ENCODE measurements at places on chromosomes 16 and 17.

- no peak for DNase-seq
Measured at GRCh38 chr16:75931043-75931442, 204.8 kb upstream of the CPHXL start.

DNA sequence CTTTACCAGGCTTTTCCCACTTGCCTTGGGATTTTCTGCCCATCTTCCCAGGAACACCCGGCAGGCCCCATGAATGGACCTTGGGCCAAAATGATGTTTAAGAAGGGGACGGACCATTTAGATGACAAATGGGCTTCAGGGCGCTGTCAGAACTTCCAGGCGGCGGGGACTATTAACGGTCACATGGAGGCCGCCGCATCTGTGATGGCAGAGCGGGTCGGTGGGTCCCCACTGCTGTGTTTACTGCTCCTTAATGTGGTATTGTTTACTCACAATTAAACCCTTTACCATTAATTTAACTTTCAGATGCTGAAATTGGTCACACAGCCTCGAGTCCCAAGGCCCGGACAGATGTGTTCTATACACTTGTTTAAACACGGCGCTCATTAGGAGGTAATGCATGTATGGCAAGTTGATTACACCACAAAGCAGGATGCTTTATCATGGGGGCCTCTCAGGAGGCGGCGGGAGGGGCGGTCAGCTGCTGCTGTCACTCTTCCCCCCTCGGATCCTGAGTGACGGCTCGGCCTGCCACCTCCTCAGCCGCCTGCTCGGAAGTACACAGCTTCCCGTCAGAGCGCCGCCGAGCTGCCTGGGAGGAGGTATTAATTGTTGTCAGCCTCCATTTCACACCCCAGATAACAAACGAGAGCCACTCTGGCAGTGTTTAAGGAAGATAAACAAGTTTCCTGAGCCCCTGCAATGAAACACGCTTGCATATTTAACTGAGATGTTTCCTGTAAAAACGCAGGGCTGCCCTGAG lies 83.9 kb upstream of the IRX3 start:
- no peak for DNase-seq

GRCh38 chr17:17179371-17179827 lies 26.7 kb downstream of the PLD6 start:
- DNase-seq: no peak

- no peak for DNase-seq
Measured at GRCh38 chr17:37488009-37488604, 1.6 kb upstream of the DUSP14 start.

GRCh38 chr16:77690416-77690815 lies 31.9 kb upstream of the NUDT7 start:
- DNase-seq: no peak

DNA sequence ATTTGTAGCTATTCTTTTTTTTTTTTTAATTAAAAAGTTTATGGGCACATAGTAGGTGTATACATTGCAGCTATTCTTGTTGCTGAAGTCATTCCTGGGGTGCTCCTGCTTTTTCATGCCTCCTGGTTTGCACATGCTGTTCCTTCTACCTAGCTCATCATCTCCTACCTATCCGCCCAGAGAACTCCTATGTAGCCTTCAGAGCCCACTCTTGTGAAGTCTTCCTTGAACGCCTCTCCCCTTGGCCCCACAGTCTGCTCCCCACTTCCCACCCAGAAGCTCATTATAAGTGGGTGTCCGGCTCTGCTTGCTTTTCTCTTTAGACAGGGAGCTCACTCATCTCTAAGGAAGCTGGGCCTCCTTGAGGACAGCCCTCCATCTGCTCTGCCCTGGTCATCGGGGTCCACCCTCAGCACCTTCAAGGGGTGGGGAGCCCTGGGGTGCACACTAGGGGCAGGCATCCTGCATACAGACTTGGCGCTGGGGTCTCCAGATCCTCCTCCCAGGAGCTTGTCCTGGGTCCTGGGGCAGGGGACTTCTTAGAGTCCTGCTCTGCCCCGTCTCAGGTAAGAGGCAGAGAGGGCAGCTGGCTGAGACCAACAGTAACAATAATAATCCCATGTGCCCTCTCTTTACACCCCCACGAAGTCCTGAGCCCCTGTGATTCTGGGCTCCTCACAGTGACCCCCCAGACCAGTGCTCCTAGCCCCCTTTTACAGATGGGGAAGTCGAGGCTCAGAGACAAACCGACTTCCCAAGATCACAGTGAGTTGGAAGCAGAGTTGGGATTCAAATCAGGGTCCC lies 3.5 kb upstream of the B9D1 start:
- DNase-seq: no peak

GRCh38 chr16:88003316-88003715 lies 52.1 kb downstream of the BANP start:
- no peak for DNase-seq

- no peak for DNase-seq
Measured at GRCh38 chr16:2755158-2755557, 2.7 kb downstream of the SRRM2 start.

GRCh38 chr16:49493836-49494235 lies 120.2 kb downstream of the C16orf78 start:
- DNase-seq: peak; percentile 10

- no peak for DNase-seq
Measured at GRCh38 chr16:82660075-82660645, 33.4 kb downstream of the CDH13 start.

- DNase-seq: no peak
Measured at GRCh38 chr17:68433911-68434508, 23.3 kb downstream of the WIPI1 start.

DNA sequence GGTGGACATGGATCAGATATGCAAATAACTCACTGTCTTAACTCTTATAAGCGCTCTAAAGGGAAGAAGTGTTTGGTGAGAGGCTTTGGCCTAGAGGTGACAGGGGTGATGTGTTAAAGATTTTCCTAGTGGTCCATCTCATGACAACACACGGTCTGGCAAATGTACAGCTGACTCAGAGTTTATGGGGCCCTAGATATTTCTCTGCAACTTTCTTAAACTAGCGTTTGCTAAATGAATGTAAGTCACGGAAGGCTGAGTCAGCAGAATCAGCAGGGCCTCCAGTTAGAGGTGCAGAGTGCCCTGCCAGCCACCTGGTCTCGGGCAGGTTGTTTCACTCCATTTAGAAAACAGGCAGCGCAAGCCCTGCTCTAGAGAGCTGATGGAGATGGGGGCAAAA lies 40.1 kb downstream of the CLEC16A start:
- no peak for DNase-seq

- no peak for DNase-seq
Measured at GRCh38 chr17:34899643-34900291, 61.5 kb downstream of the CCT6B start.

- no peak for DNase-seq
Measured at GRCh38 chr16:48523415-48524204, 86.4 kb downstream of the N4BP1 start.

GRCh38 chr16:11258553-11259492 lies 2.8 kb upstream of the SOCS1 start:
- no peak for DNase-seq

- peak; percentile 30 for DNase-seq
Measured at GRCh38 chr17:79942591-79943346, 92.9 kb downstream of the TBC1D16 start.

DNA sequence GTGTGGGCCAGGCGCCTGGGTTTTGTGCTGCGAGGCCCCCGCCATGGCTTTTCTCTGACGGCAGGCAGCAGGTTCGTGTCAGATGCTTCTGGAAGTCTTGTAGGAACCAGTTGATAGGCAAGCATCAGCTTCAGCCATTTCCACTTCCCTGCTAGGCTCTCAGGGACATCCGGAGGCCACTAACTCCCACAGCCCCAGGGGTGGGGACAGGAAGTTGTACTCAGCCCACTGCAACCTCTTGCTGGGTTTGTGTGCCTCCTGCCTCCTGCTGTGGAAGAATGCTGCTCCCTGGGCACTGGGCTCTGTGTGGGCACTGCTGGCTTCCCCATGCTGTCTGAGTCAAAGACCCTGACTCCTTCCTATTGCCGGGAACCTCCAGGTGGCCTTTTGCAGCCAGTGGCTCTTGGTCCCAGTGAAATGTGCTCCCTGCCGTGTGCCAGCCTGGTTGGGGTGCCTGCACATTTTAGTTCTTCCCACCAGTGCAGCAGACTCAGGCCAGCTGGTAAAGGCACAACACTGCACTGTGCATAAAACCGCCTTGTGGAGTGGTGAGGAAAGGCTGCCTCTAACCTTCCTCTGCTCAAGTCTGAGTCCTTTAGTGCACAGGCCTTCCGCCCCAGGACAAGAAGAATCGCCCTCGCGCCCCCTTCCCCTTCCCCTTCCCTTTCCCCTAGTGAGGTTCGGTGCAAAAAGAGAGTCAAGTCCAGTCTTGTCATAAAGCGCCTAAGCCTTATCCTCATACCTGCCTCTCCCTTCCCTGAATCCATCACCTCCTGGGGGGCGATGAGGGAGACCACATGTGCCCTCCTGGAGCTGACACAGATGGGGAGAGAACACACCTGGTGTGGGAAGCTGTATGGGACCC lies 16.6 kb downstream of the LDHD start:
- DNase-seq: no peak

DNA sequence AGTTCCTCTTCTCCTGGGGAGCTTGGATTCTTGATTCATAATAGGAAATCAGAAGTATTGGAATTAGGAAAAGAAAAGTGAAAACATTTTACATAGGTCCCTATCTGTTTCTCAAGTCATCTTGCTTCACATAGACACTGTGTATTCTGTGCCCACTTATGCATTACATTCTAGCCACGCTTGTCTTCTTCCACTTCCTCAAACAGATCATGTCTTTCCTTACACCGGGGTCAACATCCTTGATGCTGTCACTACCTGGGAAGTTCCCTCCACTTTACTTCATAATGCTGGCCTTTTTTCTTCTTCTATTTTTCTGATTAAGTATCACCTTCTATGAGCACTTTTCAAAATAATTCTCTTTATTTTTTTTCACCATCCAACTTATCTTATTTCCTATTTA lies 606.4 kb upstream of the CDH8 start:
- no peak for DNase-seq

DNA sequence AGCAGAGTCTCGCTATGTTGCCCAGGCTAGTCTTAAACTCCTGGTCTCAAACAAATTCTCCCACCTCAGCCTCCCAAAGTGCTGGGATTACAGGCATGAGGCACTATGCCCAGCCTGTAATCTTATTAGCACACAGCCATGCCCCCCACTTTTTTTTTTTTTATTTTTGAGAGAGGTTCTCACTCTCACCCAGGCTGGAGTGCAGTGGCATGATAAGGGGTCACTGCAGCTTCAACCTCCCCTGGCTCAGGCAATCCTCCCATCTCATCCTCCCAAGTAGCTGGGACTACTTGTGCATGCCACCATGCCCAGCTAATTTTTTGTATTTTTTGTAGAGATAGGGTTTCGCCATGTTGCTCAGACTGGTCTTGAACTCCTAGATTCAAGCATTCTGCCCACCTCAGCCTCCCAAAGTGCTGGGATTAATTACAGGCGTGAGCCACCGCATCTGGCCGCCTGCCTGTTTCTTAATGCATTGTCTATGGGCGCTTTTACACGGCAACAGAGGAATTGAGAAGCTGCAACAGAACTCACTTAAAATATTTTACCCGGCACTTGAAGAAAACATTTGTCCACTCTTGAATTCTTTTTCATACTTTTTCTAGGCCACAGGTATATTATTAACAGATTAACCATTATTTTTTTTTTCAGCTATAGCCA lies 8.8 kb upstream of the CEP20 start:
- DNase-seq: no peak

- no peak for DNase-seq
Measured at GRCh38 chr17:15972497-15972951, 27.0 kb downstream of the ZSWIM7 start.

DNA sequence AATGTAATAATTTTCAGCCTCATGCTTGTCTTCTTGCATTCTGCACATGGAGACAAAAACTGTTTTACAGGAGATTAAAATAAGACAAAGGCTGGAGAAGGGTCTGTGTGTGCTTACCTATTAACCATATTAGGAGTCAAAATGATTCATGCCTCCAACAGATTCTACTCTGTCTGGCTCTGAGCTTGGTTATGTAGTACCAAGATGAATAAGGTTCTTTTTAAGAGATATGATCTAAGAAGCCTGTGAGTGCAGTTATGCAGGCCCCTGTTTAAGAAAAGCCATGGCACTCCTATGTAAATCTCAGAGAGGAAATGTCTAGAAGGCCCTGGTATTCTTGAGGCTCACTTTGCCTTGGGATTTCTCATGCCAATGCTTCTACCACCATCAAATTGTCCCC lies 486.6 kb upstream of the CDH11 start:
- DNase-seq: no peak

DNA sequence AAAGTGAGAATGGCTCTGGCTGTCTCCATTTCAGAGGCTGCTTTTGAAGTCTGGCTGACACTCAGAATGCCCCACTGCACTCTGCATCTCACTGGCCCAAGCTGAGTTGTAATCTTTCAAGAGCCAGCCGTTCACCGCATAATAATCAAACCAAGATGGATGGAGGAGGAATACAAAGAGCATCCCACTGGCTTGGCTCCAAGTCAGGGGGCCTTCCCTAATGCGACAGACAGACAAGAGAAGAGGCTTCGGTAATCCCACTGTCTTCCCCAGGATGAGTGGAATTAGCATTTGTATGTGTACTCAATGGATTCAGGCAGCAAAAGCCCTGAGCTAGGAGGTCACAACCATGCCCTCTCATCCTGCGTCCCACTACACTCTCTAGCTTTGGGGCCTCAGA lies 68.0 kb downstream of the CBLN1 start:
- no peak for DNase-seq

GRCh38 chr16:24980077-24980793 lies 34.9 kb downstream of the ARHGAP17 start:
- no peak for DNase-seq

- no peak for DNase-seq
Measured at GRCh38 chr17:9001559-9001958, 19.8 kb upstream of the NTN1 start.

GRCh38 chr17:50976951-50977472 lies 110.9 kb upstream of the TOB1 start:
- DNase-seq: no peak

DNA sequence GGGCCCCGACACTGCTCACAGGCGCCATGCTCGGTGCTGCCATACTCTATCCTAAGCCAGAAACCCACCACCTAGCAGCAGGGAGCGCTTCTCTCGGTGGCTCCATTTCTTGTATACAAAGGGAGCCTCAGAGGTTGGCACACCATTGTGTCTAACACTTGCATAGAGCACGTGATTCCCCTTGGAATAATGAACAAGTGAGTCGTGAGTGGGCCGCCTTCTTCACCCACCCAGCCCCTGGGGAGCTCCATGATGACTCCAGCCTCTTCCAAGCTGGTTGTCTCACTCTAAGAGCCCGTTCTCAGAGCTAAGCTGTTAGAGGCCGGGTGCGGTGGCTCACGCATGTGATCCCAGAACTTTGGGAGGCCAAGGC lies 82.3 kb upstream of the ZNF469 start:
- DNase-seq: no peak

GRCh38 chr16:22425036-22425801 lies 50.8 kb upstream of the CDR2 start:
- DNase-seq: no peak

DNA sequence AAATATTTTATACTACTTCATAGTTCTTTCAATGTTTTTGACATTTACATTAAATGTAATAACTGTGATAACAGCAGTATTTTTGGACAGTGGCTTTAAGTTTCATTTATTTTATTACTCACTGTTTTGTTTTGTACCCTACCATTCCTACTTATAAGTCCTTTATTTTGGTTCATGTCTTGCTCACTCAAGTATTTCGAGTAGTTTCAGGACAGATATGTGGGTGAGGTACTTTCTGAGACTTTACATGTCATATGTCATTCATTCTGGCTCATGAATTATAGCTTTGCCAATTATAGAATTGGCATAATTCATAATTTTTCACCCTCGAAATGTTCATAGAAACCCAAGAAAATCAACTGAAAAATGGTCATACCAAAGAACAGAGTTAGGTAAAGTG lies 44.4 kb downstream of the PIK3R5 start:
- DNase-seq: no peak

Measured in activated B cell treated with CpG ODN at 0.5 μM for 24 hours (primary cell).